ENCODE measurements at places on chromosomes 5 and 9. TPM values are rescaled to one million over a fixed set of nuclear protein-coding genes. Genes with fewer than 3 reads are reported as not detected.

GRCh38 chr9:113520109-113520642, 56.6 kb downstream of the RGS3 start:
- no peak for DNase-seq

DNA sequence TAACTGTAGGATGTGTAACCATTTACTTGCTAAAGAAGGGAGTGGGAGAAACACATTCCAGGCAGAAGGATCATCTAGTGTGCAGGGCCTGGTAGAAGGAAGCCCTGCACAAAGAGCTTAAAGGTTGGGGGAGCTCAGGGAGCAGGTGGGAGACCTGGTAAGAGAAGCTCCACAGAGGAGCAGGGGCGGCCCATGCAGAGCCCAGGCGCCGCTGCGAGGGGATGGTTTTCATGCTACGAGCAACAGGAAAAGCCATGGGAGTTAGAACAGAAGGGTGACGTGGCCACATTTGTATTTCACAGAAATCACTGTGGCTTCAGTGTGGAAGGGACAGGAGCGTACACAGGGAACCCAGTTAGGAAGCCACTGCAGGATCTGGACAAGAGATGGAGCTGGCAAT, 73.1 kb downstream of the PDE6A start:
- DNase-seq = no peak

GRCh38 chr9:90189306-90189705, 453.3 kb downstream of the DIRAS2 start:
- DNase-seq = no peak

- DNase-seq = no peak
These were observed 246.3 kb upstream of the DAP start for GRCh38 chr5:11007269-11007870.

Gene ANKDD1B
- 8.0 TPM for total RNA-seq

DNA sequence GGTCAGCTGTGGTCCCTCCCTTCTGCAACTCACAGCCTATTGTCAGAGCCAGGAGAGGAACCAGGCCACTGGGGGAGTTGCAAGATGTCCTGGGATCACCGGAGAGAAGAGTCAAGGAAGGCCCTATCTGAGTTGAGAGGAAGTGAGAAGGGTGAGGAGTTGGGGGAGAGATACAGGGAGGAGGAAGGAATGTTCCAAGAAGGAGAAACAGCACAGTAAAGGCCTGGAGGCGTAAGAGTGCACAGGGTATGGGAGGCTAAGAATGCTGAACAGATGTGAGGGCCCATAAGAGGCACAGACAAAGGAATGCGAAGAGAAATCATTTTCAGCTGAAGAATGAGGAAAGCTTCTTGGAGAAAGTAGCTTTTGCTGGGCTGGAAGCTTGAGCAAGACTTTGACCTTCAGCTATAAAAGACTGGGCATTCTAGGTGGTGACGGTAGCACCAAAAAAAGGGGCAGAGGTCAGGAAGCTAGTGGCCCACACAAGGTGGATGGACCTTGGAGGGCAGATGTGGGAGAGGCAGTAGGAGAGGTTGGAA, 21.6 kb upstream of the CSF1R start:
- no peak for DNase-seq

DNA sequence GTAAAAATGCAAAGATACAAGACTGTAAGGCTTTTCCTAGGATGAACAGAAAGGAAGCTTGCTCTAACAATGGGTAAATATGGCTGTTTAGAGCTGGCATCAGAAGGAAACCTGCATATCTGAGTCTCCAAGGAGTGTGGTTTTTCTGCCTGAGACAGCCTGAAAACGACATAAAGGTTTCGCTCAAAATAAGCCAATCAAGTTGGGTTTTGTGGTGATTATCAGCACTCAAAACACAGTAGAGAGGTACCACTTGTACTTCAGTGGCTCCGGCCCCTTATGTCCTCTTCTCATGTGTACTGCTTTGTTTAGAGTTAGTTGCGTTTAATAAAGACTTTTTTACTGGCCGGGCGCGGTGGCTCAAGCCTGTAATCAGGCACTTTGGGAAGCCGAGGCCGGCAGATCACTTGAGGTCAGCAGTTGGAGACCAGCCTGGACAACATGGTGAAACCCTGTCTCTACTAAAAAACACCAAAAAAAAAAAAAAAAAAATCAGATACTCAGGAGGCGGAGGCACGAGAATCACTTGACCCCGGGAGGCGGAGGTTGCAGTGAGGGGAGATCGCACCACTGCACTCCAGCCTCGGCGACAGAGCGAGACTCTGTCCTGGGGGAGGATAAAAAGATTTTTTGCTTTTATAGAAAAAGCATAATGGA, 39.4 kb downstream of the KLF9 start:
- DNase-seq = no peak

- no peak for DNase-seq
These were observed 156.1 kb upstream of the ADAMTSL1 start for GRCh38 chr9:18317896-18318295.

Gene HSD17B3
- total RNA-seq = 0.37 TPM

GRCh38 chr9:114856215-114856941, 50.5 kb upstream of the TNFSF15 start:
- DNase-seq = no peak

Gene TMEM174
- total RNA-seq = not detected

DNA sequence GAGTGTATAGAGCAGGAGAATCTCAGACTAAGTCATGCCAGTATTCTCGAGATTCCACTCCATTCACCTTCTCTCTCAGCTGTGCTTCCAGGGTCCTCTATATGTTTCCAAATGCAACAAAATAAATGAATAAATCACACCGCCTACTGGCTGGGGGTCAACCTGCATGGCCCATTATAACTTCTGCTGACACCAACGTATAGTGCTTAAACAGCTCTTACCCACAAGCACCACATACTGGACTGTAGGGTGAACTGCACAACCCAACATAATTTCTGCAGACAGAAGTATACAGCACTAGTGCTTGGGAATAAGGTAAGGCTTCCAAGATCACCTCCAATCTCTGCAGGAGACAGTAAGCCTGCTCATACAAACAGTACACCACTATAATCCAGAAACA, 33.1 kb upstream of the HTR4 start:
- DNase-seq = no peak

- DNase-seq = peak; percentile 28
These were observed 101.7 kb downstream of the ARRDC3 start for GRCh38 chr5:91281401-91281800.

Gene IFNE
- total RNA-seq = not detected

GRCh38 chr5:68540798-68541590, 325.4 kb downstream of the PIK3R1 start:
- DNase-seq = no peak

GRCh38 chr5:60338846-60339245, 361.1 kb downstream of the DEPDC1B start:
- no peak for DNase-seq

- DNase-seq = no peak
These were observed 69.0 kb upstream of the OR13F1 start for GRCh38 chr9:104435059-104435458.

DNA sequence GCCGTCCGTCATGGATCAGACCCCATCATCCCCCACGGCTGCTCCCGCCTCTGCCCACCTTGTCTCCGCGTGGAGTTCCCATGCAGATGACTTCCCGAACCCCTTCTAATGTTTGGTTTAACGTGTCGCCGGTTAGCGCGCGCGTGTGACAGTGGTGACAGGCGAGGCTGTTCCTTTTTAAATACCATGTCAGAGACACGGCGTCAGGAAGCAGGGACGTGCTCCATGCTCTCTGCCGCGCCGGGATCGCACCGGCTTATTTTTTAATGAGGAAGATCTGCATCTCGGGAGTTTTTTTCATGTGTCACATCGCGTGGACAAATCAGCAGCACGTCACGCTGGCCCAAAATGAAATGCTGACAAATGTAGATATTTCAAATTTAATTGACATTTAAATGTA, 35.9 kb downstream of the CRB2 start:
- no peak for DNase-seq

Gene HSPA4
- total RNA-seq = 65.3 TPM

Gene LAMC3
- total RNA-seq = 10.5 TPM

DNA sequence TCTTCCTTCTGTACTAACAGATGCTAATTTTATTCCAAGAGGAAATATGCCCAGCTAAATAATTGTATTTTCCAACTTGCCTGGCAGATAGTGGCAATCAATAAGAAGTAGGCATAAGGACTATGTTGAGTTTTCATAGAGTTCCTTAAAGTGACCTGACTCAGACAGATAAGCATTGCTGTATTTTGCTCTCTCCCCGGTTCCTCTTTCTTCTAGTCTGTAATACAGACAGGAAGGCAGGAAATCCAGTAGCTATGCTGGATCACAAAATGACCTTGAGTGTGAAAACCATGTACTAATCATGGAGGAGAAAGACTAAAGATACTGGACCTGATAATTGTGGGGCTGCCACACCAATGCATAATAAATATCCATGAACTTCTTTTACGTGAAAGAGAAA, 701.7 kb downstream of the CETN3 start:
- DNase-seq = no peak

GRCh38 chr5:33277061-33277650, 163.6 kb upstream of the TARS1 start:
- DNase-seq = peak; percentile 22

Gene IRGM
- not detected for total RNA-seq

DNA sequence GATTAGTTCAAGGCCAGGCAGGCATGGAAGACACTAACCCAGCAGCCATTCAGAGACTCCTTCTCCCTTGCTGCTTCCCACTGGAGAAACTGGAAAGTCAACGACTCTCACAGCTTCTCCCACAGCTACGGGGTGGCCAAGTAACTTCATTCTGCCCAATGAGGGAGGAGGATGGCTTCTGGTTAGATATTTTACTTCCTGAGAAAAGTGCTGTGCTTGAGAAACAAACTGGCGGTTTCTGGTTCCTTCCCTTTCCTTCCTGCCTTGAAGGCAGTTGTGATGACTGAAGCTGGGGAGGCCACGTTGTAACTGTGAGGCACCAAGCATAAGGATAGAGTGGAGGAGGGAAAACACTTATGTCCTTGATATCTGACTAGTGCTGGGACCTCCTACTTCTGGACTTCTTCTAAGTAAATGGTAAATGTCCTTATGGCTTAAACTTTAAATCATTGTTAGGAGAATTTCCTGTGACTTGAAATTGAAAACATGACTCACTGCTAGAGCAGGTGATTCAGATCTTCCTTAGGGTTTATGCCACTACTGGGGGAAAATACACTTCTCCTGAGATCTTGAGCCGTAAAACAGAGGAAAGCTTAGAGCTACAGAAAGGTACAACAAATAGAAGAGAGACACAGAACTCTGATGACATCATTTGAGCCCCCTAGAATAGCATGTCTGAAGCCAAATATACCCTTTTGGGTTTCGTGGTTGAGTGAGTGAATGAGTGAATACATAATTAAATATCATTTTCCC, 3.1 kb upstream of the GNPDA1 start:
- peak; percentile 19 for DNase-seq

DNA sequence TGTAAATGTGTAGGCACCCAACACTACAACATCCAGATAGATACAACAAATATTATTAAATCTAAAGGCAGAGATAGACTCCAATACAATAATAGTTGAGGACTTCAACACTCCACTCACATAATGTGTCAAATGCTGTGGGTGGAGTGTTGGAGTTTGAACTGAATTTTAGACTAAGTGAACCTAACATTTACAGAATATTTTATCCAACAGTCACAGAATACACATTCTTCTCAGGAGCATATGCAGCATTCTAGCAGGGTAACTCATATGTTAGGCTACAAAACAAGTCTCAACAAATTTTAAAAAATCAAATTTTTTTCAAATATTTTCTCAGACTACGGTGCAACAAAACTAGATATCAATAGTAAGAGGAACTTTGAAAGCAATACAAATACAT, 648.7 kb upstream of the CDH18 start:
- no peak for DNase-seq

GRCh38 chr5:31086839-31087415, 106.6 kb upstream of the CDH6 start:
- DNase-seq = no peak

Gene GRIN3A
- total RNA-seq = 0.09 TPM

Gene OSMR
- total RNA-seq = 51.7 TPM

DNA sequence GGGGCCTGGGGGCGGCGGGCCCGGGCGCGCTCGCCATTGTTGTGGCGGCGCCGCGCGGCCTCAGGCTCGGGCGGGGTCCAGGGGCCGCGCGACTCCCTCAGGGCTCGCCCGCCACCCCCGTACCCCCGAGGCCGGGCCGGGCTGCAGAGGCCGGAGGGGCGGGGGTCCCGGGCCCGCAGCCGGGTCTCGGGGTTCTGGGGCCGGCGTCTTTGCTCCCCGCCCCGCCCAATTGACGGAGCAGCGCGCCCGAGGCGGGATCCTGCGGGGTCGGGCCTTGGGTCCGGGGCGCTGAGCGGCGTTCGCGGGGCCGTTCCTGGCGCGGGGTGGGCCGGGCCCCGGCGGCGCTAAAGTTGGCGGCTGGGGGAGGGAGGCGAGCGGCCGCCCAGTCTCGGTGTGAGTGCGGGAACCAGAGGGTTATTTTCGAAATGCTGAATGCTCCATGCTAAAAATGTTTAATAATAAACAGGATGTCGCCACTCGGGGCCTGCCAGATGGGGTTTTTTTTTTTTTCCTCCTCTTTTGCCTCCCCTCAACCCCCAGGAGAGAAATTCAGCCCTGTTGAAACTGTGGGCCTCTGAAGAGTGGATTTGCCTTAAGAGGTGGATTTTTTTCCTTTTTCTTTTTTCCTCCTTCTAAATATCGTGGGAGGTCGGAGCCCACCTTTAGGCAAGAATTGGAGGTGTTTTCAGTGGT, 724 bp downstream of the PRRC2B start:
- peak; percentile 82 for DNase-seq

Gene MZB1
- 14.8 TPM for total RNA-seq

- DNase-seq = peak; percentile 68
These were observed 116.8 kb upstream of the SPRY4 start for GRCh38 chr5:142441616-142442015.

Measured in lung (tissue), 17 donors.